ENCODE measurements at places on chromosomes 12 and 14.

- no peak for DNase-seq
These were observed 11.2 kb downstream of the DHRS7 start for GRCh38 chr14:60153991-60154390.

DNA sequence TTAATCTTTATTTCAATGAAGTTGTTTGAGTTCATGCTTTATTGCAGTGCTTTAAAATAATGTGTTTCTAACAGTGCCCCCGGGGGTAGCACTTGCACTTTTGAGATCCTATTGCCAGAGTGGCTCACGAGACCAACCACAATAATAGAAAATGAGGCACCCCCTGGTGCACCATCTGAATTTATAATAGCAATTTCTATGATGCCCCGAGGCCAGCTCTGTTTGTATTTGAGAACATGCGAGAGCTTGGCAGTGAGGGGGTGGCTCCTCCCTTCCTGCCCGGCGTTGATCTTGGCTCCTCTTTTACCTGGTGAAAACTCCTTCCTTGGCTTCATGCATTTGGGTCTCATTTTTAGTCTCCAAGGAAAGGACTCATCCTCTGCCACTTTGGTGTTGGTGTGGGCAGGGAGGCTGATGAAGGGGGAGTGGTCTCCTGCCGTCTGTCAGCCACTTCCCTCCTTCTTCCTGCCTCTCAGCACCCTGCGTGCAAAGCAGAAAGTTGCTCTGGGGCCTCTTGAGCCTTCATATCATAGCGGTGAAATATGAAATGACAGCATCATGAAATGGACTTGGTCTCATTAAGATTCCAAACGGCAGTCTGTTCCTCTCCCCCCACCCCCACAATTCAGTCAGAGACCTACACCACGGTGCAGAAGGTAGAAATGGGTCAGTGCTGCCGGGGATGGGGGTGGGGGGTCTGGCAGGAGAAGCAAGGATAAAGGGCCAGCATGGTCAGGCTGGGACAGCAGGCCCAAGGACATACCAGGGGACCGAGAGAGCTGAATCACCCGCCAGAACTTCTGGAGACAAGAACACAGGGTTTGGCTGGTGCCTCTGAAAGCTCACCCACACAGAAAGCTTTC lies 17.7 kb upstream of the NRXN3 start:
- no peak for DNase-seq

DNA sequence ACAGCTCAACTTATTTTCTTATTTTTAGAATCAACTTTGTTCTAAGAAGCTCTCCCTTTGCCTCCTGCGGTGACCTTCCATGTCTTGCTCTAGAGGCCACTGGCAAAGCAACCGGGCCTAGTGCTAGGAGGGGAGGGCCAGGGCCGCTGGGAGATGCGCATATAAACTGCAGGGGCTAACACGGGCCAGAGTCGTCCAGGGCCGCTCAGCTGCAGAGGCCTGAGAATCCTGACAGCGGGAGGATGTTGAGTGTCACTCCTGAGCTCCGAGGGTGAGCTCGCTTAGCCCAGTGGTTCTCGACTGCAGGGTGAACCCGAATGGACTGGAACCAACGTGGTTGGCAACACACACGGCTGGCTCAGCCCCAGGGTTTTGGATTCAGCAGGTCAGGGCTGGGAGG lies 6.5 kb upstream of the PIWIL1 start:
- DNase-seq: no peak

DNA sequence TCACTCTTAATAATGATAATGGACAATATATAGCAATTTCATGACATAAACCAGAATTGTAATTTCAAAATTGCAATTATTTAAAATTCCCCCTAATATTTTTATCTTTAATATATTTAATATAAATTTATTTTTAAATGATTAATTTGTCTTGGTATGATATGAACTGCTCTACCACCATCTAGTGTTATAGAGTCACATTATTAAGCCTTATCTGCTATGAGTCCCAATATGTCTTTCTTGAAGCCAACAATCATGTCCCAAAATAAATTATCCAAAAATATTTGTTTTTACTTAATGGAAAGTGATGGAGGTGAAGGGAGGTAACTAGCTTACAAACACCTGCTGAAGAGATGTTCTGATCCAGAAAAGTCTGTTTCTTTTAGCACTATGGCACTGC lies 151.4 kb downstream of the KCNC2 start:
- no peak for DNase-seq

DNA sequence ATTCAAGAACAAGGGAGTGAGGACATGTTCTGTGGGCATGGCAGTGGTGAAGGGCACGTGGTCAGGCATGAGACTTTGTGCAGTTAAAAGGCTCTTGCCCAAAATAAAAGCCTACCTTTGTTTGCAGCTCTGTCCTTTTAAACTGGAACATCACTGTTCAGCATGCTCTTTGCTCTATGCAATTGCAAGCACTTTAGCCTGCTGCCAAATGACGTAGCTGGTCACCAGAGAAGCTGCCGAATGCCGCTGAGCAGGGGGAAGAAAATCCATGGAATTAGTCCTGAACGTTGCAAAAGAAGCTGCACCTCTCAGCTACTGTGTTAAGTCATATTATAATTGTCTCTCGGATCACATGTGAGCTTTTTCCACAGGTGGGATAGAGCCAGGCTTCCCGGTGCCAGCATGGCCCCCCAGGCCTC lies 176.3 kb upstream of the DIO2 start:
- DNase-seq: no peak

GRCh38 chr12:49763006-49763591 lies 21.7 kb downstream of the TMBIM6 start:
- DNase-seq: no peak

DNA sequence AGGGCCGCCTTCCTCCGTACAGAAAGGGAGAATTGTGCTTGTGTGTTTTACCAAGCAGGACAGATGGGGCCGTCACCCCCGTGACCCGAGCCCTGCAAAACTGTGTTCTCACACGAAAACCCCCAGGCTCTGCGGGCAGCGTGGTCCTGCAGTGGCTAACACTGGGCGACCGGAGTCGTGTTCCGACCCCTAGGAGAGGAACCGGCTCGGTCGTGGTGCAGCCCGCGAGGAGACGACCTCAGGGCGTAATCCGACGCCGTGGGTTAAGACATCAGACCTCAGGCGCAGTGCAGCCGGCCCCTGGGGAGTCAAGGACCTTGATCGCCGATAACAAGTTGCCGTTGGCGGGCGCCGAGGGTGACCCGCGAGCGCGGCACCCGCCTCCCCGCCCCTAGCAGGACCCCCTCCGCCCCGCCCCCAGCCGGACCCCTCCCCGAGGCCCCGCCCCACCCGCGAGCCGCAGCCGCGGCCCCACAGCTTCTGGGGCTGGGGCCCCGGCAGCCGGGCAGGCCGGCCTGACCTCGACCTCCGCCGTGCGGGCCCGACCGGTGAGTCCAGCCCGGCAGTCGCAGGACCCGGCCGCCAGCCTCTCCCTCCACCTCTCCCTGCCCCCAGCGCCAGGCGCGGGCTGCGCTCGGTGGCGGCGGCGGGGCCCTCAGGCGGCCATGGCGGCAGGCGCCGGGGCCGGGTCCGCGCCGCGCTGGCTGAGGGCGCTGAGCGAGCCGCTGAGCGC lies at the start of gene CHPT1:
Gene CHPT1, plus strand, starts transcription at position 444 of the 733 bp plus-strand sequence. Its CDS starts 222 bp downstream, at position 666.
- DNase-seq: no peak

DNA sequence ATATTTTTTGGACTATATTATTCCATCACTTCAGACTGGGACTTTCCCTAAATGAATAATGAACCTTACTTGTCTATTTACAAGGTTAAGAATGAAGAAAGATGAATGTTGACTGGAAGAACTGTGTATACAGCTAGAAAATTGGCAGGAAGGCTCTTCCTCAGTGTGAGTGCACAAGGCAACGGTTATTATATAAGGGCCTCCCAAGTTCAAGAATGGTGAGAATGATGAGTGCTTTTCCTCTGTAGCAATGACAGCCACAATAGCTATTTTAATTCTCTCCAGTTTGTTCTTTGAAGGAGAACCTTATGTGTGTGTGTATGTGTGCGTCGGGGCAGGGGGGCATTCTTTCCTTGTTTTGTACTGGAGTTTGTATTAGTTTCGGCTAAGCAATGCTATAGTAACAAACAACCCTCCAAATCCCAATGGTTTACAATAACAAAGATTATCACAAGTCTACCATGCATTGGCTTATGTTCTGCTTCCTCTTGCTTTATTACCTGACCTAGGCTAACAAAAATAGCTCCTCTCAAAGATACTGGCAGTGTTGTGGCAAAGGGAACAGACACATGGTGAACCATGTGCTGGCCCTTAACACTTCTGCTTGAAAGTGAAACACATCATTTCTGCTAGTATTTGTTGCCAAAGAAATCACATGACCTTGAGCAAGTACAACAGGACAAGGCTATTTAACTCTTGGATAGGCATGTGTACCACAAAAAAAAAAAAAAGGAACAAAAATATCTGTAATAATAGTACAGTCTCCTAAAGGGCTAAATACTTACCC lies 139.5 kb downstream of the RMST start:
- no peak for DNase-seq

DNA sequence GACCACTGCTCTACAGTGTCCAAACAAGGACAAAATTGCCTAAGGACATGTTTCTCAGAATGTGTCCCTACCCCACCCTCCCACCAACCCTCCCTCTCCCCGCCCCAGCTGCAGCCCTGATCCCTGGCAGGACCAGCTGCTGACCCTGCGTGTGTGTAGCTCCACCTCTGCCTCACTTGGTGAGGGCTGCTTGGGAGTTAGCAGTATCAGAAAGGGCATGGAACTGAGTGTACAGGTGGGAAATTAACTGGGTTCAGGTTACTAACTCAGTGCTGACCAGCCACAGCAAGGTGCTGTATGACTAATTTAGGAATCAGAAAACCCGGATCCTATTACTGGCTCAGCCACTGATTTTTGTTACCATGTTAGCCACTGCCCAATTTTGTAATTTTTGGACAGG lies 11.3 kb upstream of the PLEKHD1 start:
- DNase-seq: no peak

DNA sequence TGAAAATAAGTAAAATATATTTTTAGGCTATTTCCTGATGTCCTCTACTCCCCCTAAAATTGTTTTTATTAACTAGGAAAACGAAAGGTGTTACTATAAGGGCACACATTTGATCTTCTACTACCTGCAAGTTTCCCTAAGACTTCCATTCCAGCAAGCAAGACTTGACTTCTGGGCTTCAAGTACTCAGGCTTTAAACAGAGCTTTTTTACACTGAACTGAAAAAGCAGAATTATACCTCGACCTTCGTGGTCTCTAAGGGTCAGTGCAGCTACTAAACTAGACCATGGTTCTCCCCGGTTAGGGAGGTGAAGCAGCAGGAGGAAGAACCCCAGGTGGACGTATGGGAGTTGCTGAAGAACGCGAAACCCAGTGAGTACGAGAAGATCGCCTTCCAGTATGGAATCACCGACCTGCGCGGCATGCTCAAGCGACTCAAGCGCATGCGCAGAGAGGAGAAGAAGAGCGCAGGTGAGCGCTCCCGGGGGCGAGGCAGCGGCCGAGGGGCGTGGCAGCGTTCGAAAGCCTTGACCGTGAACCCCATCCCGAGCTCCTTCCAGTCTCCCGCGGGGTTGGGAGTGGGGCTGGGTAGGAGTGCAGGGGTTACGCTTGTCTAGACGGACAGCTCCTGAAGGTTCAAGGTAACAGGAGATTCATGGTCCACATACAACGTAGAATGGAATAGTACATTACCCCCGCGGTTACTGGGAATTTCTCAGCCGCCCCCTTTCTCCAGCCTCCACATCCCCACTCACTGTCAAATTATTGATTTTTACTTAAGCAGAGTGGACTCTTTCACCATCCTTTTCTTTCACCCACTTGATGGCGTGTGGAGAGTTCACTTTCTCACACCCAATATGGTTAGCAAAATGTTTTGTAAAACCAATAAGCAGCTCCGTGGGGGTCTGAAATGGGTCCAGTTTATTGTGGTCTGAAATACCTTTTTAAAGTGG lies 47.6 kb downstream of the MYBPC1 start:
- DNase-seq: no peak

DNA sequence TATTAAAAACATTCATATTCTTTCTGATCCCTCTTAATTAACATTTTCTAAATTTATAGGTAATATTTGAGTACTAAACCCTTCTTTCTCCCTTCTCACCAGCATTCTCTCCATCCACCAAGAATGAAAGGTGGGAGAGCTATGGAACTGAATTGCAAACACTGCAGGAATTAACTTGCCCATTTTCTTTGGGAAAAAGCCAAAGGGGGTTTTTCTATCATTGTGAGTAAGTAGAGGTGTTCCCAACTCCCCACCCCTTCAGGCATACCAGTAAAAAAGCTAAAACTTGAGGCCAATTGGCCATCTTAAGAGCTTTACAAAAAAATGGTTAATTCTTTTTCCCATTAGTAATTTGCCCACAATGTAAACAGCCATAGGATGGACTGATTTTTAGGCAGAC lies 23.7 kb downstream of the PCNX1 start:
- no peak for DNase-seq

DNA sequence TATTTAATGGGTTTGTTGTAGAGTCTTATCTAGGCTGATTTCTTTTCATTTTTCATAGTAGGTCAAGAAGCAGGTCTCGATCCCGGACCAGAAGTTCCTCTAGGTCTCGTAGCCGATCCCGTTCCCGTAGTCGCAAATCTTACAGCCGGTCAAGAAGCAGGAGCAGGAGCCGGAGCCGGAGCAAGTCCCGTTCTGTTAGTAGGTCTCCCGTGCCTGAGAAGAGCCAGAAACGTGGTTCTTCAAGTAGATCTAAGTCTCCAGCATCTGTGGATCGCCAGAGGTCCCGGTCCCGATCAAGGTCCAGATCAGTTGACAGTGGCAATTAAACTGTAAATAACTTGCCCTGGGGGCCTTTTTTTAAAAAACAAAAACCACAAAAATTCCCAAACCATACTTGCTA lies 4.2 kb downstream of the SRSF5 start:
- no peak for DNase-seq

DNA sequence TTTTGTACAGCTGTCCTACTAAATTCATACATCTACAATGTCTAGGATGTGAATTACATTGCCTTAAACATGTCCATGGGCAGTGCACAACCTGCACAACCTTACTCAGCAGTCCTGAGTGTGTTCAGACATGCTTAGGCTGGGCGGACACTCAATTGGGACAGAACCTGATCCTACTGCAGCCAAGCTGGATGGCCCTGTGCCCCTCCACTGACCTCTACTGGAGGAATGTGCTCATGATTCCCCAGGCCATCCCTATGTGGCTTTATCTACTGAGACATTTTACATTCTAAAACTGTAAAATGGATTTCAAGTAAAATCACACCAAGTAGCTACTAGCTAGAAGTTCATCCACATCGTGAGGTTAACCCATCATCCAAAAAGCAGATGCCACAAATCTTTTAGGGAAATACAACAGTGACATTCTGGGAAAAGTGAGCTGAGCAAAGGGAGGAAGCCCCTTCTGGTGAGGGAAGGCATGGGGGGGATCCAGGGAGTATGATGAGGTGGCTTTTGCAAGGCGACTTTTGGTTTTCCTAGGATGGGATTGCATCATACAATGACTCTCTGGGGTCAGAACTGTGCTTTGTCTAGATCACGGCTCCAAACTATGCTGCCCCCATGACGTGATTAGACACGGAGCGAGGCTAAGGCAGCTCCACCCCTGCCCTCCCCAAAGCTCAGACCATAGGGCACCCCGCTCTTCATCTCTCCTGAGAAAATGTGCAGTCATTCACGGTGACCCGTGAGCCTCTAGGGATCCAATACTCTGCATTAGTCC lies 911.7 kb upstream of the TMEM132C start:
- DNase-seq: no peak

DNA sequence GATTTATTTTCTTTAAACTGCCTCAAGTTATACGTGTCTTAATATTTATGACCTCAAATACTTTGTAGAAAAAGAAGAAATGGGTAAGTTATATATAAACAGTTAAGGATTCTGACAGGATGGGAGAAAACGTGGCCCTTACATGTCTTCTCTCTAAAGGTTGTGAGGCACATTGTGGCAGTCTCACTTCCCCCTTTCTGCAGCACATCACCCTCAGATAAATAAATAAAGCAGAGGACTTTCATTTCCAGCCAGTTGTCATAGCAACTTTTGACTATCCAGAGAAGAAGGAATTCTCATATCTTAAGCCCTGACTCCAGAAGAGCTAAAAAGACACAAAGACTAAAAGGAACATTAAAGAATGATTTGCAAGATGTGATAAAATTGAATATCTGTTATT lies 28.8 kb upstream of the CEP83 start:
- no peak for DNase-seq

Data from non-pigmented ciliary epithelial cell (primary cell).